CD4-positive, alpha-beta T cell treated with Interferon gamma for 1 hour (primary cell): ENCODE measurements at places on chromosomes 5 and 9.

DNA sequence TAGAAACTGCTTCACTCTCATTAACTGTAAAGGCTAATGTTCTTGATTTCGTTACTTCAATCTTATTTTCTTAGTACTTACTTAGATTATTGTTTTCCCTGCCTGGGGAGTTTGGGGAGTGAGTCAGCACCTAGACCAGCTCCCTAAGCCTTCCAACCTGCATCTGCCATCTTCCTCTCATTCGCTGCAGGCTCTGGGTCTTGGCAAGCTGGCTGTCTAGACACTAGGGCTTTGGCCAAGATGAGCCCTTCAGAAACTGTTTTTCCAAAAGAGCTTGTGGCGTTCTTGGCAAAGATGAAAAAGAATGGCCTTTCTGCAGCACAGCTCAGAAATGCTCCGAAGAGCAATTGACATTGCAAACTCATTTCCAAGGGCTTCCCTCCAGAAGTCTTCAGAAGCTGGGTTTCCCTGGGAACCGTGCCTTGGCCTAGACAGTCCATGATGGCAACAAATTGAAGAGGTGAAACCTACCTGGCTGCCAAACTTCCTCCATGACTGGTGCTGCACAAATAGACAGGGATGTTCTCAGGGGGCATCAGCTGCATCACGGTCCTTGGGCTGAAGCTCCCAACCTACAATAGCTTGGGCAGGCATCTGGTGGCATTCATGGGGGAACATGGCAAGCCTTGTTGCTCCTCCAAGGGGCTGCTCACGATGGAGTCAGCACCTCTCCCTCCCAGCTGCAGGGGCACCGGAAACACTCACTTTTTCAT lies 76.6 kb downstream of the NSUN2 start:
- no peak for DNase-seq

GRCh38 chr5:52849544-52849943 lies 61.8 kb downstream of the ITGA1 start:
- DNase-seq = no peak

DNA sequence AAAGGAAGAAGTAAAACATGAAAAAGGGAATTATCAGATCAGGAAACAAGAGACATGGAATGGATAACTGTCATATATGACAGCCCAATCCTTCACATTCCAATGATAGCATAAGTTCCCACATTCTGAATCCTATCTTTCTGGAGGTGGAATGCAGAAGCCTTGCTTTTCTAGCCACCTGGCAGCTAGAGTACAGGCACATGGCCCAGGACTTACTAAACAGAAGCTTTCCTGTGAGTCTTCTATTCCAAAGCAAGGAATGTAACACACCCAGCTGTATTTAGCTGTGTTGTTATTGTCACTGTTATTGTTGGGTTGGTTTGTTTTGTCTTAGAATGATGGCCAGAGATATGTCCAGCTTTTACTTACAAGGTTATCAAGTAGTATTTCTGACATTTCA lies 780.5 kb upstream of the ZNF608 start:
- DNase-seq = no peak

- DNase-seq = no peak
These were observed 2.0 kb downstream of the ASTN2 start for GRCh38 chr9:117412841-117413240.

GRCh38 chr9:97969014-97969413 lies 14.1 kb upstream of the ANP32B start:
- DNase-seq = no peak

DNA sequence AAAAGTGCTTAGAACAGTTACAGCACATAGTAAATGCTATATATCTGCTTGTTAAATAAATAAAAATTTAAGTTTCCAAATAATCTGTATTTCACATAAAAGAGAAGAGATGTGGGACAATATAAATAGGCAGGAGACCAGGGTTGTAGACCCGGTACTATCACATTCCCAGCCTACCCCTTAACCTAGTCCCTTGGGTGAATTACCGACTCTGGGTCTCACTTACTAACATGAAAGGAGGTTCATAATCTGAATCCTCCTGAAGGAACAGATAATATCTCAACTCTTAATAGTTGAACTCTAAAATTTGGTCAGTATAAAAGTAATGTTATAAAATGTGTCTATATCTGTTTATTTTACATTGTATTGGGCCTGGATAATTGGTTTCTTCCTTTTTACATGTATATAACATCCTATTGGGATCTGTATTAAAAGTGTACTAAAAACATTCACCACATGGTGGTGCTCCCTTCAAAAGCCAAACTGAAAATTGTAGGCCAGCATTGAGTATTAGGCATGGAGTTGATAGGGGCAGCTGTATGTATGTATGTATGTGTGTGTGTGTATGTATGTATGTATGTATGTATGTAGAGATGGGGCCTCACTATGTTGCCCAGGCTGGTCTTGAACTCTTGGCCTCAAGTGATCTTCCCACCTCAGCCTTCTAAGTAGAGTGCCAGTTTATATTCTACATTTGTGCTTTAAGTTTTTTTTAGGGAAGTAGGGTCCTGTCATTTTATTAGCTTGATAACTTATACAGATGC lies 64.2 kb upstream of the ABL1 start:
- DNase-seq = no peak

GRCh38 chr5:11760934-11761603 lies 143.2 kb downstream of the CTNND2 start:
- no peak for DNase-seq

GRCh38 chr5:62138607-62139006 lies 167.4 kb upstream of the KIF2A start:
- DNase-seq = no peak

DNA sequence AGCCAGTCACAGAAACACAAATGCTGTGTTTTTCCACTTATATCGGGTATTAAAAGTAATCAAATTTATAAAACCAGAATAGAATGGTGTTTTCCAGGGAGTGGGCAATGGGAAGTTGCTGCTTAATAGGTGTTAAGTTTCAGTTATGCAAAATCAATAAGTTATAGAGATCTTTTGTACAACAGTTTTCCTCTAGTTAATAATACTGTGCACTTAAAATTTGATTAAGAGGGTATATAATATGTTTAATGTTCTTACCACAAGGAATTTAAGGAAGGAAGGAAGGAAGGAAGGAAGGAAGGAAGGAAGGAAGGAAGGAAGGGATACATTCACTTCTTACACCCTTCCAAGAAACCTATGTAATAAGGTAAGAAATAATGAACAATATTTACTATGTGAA lies 867.7 kb upstream of the CDH6 start:
- DNase-seq = no peak

GRCh38 chr9:115152281-115152820 lies 34.4 kb upstream of the TNC start:
- DNase-seq = no peak

DNA sequence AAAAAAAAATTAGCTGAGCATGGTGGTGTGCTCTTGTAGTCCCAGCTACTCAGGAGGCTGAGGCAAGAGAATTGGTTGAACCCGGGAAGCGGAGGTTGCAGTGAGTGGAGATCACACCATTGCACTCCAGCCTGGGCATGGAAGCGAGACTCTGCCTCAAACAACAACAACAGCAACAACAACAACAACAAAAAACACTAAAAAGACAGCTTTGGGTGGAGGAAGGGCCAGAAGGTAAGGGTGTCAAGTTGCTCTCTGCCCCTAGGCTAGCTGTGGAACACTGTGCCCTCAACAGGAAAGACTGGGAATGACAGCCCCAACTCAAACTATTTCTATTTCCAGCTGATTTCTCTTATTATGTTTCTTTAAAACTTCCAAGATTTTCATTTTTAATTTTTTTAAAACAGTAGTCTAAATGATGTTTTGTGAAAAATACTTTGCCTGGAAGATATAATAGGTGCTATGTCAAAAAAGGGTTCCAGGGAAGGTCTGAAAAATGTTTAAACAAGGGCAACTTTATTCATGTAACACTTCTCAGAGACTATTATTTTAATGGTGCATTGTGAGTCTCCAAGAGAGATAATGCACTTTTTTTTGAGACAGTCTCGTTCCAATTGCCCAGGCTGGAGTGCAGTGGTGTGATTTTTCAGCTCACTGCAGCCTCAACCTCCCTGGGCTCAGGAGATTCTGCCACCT lies 29.9 kb downstream of the CLINT1 start:
- DNase-seq = no peak

GRCh38 chr5:34626036-34626435 lies 30.1 kb upstream of the RAI14 start:
- DNase-seq = no peak

GRCh38 chr5:56637321-56637920 lies 177.9 kb upstream of the MAP3K1 start:
- no peak for DNase-seq

DNA sequence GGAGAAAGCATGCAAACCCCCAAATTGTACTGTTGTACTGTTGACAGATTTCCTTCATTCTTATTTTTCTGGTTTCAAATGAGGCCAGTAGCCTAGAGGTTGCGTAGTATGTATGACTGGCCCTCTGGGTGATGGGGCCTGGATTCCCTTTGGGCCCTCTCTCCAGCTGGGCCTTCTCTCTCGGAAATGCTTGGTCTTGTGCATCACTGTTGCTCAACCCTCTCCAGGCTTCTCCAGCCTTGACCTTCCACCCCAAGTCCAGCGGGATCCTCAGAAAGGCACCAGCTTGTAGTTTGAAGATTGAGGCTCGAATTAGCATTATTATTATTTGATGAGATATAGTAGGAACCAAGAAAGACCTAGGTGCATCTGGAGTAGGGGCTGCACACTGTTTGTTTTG lies 87.0 kb downstream of the ANGPTL2 start:
- no peak for DNase-seq
